ENCODE measurements at places on chromosomes 3 and 15.

- DNase-seq, result no peak
Measured at GRCh38 chr3:121627622-121628021, 33.1 kb downstream of the HCLS1 start.

- no peak for DNase-seq
Measured at GRCh38 chr15:66922608-66923007, 142.8 kb upstream of the SMAD3 start.

GRCh38 chr15:48354694-48355303 is 23.6 kb downstream of the DUT start:
- no peak for DNase-seq

- no peak for DNase-seq
Measured at GRCh38 chr3:1026395-1026794, 66.4 kb upstream of the CNTN6 start.

DNA sequence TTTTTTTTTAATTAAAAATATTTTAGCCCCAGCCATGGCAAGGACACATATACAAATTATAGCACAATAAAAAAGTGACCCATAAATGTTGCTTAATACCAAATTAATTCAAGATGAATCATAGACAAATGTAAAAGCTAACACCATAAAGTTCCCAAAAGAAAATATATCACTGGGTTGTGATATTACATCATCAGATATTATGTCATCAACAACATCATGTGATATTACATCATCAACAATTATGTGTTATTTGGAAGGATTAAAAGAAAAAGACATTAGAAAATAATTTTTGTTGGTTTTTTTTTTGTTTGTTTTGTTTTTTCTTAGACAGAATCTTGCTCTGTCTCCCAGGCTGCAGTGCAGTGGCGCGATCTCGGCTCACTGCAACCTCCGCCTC is 34.5 kb upstream of the ABHD10 start:
- DNase-seq, result no peak

DNA sequence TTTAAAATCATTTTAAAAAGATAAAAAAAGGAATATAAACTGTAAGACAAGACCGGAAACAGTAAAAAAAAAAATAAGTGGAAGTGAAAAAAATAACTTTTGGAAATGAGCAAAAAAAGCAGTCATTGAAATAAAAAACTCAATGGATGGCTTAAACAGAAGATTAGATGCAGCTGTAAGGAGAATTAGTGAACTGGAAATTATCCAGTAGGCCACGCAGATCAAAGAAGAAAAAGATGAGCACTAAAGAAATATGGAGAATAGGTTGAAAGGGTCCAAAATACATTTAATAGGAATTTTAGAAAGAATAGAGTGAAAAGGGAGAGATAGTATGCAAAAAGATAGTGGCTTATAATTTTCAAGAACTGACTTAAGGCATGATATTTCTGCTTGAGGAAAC is 47.0 kb downstream of the STARD5 start:
- DNase-seq, result no peak

DNA sequence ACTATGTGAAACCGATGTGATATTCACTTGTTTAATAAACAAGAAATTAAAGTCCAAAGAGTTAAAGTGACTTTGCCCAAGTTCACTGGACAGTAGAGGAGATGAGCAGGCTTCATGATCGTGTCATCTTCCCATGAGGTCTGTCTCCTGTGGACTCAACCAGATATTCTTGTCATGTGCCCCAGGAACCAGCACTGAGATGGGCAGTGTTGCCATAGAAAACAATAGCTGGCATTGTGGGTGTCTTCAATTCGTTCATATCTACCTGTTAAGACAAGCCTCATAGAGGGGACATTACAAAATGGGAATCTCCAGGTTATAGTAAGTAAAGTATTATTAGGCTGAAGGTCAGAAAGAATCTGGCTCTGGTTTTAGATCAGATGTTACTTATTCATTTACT is 184.8 kb upstream of the BCL6 start:
- DNase-seq, result no peak

DNA sequence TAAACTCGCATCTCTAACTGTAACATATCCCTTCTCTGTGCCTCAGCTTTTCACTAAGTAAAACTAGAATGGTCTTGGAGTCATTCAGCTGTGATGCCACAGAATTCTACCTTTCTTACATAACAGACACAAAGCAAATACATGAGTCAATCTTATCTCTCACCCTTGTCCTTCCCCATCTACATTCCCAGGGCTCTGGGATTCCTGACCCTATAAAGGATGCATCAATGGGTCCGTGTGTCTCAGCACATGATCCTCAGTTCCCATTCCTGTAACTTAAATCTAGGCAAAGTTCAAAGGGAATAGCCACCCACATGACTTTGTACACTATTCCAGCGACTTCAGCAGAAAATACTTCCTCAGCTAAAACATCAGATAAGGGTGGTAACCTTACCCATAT is 11.8 kb upstream of the ARL8B start:
- DNase-seq, result no peak

GRCh38 chr15:68580883-68581155 is 2.0 kb downstream of the CORO2B start:
- no peak for DNase-seq

DNA sequence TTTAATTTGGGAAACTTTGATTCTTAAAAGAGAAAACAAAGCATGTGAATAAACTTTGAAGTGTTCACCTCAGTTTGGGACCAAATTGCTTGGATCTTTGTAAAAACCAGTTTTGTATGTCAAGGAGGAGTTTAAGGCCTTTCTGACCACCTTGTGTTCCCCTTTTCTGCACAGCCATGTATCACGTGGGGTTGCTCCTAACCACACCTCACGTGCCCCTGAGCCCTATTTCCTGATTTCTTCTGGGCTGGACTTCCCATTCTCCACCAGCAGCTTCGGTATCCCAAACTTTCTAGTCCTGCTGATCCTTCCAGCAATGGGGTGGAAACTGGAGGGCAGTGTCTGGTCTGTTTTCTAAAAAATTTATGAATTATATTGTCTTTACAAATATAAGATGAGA is 76.4 kb upstream of the STT3B start:
- no peak for DNase-seq

GRCh38 chr3:128505771-128506170 is 12.8 kb upstream of the GATA2 start:
- no peak for DNase-seq

GRCh38 chr3:38232701-38233100 is 32.9 kb upstream of the SLC22A13 start:
- no peak for DNase-seq

- DNase-seq, result no peak
Measured at GRCh38 chr15:55652359-55652758, 64.2 kb upstream of the PYGO1 start.

All from NCI-H1105 (cell line).